NCI-H187 treated with DMSO at 0.1 percent for 48 hours (cell line): ENCODE measurements at places on chromosomes 12 and 14.

- no peak for DNase-seq
Observed at GRCh38 chr14:75661499-75661814, 411 bp downstream of the TTLL5 start.

- DNase-seq, result no peak
Observed at GRCh38 chr14:69501423-69501838, 16.9 kb downstream of the PLEKHD1 start.

GRCh38 chr14:68468437-68469207, 324.2 kb downstream of the ZFP36L1 start:
- no peak for DNase-seq

GRCh38 chr12:45049912-45050750, 768 bp downstream of the DBX2 start:
- DNase-seq, result no peak

- no peak for DNase-seq
Observed at GRCh38 chr14:67187826-67188225, 1.4 kb upstream of the GARIN2 start.

DNA sequence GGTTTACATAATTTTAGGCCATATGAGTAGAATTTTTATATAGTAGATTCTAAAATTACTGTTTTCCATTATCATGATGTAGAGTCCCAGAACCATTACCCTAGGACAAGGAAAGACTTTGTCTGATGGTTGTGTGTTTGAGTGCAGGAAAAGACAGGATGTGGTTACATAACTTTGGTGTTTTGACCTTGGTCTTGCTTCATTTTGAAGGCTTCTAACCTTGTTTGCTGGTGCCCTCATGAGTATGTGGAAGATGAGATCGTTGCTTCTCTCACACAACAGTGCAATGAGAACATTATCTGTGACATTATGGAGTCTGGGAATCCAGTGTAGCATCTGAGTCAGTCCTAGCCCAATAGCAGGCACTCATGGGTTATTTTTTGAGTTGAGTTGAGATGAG, 106.2 kb downstream of the IGF1 start:
- no peak for DNase-seq

DNA sequence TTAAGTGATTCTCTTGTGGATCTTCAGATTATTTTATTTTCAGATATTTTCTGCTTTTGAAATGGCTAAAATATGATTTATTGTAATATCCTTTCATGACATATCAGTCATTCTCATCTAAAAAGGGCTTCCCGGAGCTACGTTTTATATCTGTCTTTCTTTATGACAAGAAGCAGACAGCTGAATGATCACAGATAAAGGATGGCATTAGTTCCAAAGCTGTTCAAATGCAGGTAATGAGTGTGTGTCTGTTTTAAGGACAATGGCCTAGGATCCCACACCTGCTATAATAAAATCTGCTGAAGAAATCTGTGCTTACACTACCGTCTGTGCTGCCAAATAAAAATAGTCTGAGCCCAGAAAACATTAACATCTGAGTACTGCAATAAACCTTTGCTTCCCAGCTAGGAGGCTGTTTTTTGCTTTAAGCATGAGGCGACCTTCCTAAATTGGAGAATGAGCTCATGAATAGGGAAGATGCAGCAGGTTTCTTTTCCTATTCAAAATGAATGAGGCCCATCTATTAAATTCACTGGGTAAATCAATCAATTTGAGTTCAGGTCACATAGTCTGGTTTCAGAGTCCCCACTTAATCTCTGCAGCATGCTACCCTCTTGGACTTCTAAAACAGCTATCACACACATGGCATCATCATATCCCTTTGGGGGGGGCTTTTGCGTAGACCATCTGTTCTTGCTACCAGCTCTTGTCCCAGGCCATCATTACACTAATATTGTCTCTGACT, 498.5 kb downstream of the NELL2 start:
- DNase-seq, result peak; percentile 25

GRCh38 chr12:100545092-100545491, 28.4 kb upstream of the GAS2L3 start:
- no peak for DNase-seq
